Activated CD4-positive, alpha-beta T cell treated with anti-CD3 and anti-CD28 coated beads, Interleukin-2, Interleukin-6, amounts not matched to agents 100 ng/mL and 50 ng/mL, durations not matched to agents 16 hours and 8 hours (primary cell): ENCODE measurements at places on chromosomes 12 and 14.
A peak's percentile ranks its signal among the peaks of the same experiment; 100 is the strongest.

DNA sequence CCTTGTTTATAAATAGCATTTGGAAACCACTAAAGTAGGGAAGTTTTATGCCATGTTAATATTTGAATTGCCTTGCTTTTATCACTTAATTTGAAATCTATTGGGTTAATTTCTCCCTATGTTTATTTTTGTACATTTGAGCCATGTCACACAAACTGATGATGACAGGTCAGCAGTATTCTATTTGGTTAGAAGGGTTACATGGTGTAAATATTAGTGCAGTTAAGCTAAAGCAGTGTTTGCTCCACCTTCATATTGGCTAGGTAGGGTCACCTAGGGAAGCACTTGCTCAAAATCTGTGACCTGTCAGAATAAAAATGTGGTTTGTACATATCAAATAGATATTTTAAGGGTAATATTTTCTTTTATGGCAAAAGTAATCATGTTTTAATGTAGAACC lies 4.4 kb downstream of the RAN start:
- DNase-seq = no peak

DNA sequence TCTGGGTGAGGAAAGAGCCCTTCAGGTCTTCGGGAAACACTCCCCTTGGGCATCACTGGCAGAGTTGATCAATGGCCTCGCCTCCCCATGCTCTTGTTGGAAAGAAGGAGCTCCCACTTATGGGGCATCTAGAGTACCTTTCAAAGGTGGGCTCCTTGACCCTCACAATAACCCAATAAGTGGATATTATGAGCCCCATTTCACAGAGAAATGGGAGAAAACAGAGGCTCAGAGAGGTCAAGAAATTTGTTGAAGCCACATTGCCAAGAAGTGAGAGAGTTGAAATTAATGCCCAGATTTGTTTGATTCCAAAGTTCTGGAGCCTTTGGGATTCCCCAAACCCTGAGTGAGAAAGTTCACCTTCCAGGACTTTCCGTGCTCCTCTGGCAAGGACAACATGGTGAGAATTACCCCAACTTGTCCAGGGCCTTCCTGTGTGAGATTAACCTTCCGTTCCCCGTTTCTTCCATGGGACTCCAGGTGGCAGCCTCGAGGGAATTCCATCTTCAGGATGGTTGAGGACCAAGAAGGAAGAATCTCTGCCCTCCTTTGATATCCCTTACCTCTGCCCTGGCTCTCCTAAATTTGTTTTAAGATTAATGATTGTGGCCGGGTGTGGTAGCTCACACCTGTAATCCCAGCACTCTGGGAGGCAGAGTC lies 7.5 kb upstream of the CHD4 start:
- no peak for DNase-seq

DNA sequence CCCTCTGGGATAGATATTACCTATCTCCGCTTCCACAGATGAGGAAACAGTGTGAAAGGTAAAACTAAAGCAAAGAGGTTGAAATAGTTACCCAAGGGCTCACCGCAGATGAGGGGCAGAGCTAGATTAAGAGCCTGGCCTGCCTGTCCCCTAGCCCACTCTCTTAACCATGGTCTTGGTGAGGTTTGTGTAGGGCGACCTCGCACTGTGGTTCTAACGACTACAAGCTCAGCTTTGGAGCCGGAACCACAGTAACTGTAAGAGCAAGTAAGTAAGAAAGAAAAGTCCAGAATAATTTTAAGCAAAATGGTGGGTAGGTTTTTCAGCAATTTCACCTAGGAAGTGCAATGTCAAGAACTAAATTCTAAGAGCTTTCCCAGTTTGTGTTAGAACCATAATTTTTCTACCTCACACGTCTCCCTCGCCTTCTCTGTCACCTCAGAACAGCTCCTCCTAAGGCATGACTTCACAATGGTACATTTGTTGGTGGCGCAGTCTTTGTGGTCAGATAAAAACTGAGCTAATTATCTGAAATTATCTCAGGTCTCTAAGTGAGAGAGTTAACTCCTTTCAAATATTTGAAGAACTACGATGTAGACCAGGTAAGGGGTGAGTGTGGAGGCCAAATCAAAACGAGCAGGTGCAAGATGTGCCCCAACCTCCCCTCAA lies 64.8 kb downstream of the DAD1 start:
- no peak for DNase-seq

DNA sequence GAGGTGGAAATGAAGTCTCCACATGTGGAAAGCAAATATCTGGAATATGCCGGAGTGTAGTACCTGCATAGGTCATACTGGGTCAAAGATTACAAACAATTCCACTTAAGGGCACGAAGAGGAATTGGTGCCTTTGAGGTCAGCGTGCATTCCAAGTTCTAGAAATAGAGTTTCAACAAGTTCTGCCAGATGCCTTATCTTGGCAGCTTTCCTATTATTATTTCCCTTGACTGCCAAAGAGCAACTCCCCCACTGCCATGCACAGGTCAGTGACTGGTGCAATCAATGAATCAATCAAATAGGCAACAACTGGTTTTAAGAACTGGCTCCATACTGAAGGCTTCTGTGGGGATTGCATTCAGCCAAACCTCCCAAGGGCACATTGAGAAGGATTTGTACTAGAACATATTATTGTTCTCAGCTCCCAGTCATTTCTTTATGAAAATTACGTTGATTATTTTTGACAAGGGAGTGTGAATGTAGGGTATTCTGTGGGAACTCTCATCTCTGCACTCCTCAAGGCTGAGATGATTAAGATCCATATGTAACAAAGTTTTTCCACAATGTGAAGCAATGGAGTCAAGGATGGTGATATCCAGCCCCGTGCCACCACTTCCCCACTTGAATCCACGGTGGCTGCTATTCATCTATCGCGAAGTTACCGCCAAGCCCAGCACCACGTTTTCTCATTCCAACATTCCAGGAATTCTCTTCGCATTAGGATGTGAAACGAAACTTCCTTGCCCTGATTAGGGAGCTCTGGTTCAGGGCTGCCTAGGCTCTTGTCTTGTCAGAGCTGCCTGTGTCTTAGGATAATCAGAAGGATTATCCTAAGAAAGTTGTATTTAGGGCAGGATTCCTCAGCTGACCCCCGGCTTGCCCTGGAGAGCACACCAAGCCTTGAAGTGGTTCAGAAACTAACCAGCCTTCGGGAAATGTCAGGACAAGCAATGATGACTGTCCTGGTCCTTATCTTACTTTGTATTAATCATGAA lies 115.1 kb upstream of the PCED1B start:
- DNase-seq = no peak

DNA sequence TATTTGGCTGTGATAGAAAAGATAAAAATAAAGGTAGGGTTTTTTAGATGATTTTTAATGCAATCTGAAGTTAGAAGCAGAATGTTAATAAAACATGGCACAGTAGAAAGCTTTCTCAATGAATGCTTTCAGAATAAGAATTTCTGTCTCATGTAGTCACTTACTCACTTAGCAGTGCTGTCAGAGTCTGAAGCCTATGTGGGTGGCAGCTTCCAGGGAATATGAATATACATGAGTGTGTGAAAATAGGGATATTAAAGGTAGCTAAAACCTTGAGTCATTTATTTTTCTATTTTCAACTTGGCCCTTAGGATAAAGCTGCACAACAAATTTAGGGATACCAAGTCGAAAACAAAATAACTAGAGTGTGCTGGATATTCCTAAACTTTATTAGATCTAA lies 427.9 kb downstream of the AEBP2 start:
- no peak for DNase-seq

- no peak for DNase-seq
Observed at GRCh38 chr14:101449114-101449513, 112.2 kb upstream of the DIO3 start.

DNA sequence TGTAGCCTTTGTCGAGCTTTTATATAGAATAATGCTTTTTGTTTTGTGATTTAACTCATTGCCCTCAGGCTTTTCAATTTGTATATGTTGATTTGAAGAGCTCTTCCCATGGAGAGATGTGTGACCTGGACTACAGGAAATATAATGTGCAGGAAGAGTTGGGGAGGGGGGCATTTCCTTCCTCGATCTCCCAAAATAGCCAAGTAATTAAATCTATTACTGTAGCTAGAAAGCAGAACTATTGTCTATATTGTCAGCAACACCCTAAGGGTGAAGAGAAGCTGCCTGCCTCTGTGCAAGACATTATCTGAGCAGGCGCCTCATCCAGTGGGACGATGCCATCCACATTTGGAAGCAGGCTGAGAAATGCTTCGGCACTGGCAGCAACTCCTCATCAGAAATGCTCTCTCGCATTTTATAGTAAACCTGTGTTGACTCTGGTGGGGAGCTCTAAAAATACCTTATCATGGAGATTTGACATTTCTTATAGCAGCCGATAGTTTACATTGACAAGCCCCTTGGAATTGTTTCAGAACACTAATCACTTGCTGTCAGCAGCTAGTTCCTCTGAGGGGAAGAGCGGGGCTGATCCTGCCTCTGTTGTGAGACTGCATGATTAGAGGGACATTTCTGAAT lies 392.5 kb upstream of the RGS6 start:
- no peak for DNase-seq

DNA sequence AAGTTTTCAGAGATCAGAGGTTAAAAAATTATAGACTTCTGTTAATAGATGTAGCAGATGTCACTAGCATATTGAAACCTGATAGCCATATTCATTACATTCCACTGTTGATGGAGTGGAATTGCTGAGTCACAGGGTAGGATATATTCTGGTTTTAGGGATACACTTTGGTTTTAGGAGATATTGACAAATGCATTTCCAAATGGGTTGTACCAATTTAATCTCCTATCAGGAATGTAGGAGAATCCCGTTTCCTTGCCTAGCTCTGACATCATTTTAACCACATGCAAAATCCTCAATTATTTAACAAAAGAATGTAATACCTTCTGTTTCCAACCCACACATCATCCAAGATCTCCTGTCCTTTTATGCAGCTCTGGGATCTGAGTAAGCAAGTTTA lies 30.7 kb upstream of the ESR2 start:
- DNase-seq = no peak

GRCh38 chr12:31207799-31208465 lies 118.0 kb downstream of the SINHCAF start:
- no peak for DNase-seq

GRCh38 chr12:131282292-131283080 lies 328.8 kb downstream of the ADGRD1 start:
- no peak for DNase-seq

GRCh38 chr12:86389949-86390348 lies 133.8 kb upstream of the MGAT4C start:
- DNase-seq = no peak

GRCh38 chr12:106974511-106974910 lies 12.4 kb downstream of the MTERF2 start:
- DNase-seq = no peak

GRCh38 chr14:53108292-53109104 lies 44.6 kb downstream of the DDHD1 start:
- DNase-seq = peak; percentile 22

GRCh38 chr12:22543246-22544037 lies 900 bp downstream of the C2CD5 start:
- DNase-seq = peak; percentile 61

- DNase-seq = no peak
Observed at GRCh38 chr14:75393794-75394193, 34.0 kb upstream of the JDP2 start.

DNA sequence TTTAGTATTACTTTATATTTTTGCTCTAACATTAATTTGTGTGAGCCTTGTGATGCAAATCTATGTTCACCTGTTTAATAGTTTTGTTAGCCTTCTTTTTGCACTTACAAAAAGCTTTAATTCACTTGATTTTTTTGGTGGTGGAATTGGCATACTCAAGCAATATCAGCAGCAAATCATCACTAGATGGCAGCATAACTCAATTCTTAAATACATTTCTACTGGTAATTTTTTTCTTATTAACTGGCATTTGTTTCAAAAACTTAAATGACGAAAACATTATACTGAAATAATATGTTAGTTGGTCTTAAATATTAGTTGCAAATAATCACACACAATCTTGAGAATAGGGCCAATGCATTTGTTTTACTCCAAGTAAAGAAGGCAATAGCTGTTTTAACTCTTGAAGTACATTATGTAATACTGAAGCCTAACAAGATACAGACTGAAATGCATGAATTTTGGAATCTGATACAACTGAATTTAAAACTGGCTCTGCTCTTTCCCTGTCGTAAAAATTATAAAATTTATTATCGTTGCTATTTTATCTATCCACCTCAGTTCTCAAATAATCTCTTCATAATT lies 151.5 kb downstream of the ATXN7L3B start:
- peak; percentile 21 for DNase-seq

DNA sequence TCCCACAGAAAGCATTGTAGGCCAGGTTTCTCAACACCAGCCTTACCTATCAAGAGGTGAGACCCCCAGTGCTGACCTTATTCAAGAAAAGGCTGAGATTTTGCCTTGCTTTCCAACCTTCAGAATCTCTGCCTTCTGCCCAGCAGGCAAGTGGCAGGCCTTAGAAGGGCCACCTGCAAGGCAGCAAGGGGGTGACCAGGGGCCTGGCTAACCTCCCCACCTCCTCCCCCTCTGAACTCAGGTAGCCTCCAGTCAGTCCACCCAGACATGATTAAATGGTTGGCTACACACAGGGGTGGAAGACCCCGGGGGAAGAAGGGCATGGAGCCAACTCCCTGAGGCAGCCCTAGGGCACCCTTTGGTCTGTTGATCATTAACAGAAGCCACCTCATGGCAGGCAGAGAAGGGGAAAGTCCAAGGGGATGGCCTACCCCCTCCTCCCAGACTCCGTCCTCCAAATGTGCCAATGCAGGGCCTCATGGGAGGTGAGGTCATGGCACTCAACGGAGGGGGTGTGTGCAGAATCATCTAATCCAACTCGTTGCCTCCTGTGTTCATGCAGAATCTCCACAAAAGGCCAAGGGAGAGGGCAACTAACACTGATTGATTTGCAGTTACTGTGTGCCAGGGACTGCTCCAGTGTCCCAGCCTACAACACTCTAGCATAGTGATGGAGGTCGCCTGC lies 8.5 kb downstream of the ZFP36L1 start:
- no peak for DNase-seq

DNA sequence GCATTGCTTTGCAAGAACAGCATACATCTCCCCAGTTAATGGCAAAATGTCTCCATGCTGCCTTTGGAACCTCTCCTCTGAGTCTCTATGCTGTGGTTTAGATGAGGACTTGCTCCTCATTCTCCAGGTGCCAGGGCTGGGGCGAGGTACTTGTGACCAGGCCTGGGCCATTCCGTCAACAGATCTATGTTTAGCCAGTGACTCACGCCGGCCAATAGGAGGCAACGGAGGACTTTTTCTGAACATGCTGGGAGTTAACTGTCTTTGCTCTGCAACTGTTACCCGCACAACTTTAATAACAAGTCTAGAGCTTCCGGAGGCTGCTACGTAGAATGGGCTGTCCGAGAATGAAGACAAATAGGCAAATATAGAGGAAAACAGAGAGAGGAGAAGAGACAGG lies 214.2 kb downstream of the GLT1D1 start:
- DNase-seq = no peak

- DNase-seq = no peak
Observed at GRCh38 chr12:62194616-62195015, 65.6 kb upstream of the USP15 start.
